ENCODE measurements at places on chromosomes 6 and 20.

GRCh38 chr6:137471986-137472385, 22.2 kb downstream of the OLIG3 start:
- DNase-seq = no peak

GRCh38 chr6:67393356-67393755, 1241.7 kb upstream of the ADGRB3 start:
- DNase-seq = no peak

GRCh38 chr6:40419946-40420728, 167.0 kb downstream of the LRFN2 start:
- DNase-seq = no peak

- no peak for DNase-seq
Observed at GRCh38 chr6:9699888-9700287, 715.0 kb downstream of the TFAP2A start.

- no peak for DNase-seq
Observed at GRCh38 chr6:125157725-125158124, 4.2 kb downstream of the TPD52L1 start.

DNA sequence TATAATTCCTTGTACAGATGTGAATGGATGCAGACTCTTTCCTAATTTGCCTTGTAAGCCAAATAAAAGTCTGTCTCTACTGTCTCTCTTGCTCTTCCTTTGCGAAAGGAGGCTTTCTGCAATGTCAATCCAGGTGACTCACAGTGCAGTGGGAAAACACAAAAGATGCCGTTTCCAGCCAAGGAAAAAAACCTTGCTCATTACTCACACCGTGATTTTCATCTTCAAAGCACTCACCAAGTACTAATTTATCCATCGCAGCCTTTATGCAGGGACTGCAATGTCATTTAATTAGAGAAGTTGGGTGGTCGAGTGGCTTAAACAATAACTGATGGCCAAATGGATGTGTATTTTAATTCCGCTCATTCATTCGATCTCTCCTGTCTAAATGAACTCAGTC, 23.8 kb downstream of the SAYSD1 start:
- DNase-seq = no peak

DNA sequence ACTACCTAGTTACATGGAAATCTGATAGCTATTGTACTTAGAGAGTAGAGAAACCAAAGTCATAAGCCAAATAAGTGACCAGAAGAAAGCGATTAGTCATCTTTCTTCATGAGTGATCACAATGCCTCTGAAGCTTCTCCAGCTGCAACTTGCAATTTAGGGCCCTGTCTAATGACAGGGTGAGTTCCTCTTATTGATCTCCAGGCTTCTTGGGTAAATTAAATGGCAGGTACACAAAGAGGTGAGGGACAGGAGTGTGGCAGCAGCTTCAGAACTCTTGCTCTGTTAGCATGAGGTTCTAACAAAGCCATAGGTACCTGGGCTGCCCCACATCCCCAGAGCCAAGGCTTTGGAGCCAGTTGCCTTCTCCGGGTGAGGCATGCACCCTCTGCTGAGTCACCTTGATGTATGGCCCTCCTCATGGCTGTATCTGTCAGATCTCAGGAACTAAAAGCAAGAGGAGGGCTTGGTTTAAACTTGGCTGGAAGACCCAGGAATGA, 60.8 kb downstream of the PRDM1 start:
- no peak for DNase-seq

DNA sequence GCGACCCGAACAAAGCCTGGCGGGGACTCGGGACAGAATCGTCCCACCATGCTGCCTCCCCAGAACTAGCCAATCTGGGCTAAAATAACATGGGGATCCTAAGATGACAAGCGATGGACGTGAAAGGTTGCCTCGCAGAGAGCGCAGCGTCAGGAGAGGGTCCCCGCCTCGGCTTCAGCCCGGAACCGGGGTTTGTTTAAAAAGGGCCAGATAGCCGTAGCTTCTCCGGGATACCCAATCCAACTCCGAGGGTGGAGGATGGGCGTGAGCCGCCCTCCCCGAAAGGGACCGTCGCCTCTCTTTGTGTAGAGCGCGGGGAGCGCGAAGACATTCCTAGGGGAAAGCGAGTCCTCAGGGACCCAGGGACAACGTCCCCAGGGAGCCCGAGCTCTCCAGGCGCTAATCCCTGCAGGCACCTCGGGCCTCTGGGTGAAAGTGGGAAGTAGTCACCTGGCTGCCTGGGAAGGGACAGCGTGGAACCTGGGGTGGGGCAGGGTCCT, 643 bp downstream of the CD24 start:
- no peak for DNase-seq

DNA sequence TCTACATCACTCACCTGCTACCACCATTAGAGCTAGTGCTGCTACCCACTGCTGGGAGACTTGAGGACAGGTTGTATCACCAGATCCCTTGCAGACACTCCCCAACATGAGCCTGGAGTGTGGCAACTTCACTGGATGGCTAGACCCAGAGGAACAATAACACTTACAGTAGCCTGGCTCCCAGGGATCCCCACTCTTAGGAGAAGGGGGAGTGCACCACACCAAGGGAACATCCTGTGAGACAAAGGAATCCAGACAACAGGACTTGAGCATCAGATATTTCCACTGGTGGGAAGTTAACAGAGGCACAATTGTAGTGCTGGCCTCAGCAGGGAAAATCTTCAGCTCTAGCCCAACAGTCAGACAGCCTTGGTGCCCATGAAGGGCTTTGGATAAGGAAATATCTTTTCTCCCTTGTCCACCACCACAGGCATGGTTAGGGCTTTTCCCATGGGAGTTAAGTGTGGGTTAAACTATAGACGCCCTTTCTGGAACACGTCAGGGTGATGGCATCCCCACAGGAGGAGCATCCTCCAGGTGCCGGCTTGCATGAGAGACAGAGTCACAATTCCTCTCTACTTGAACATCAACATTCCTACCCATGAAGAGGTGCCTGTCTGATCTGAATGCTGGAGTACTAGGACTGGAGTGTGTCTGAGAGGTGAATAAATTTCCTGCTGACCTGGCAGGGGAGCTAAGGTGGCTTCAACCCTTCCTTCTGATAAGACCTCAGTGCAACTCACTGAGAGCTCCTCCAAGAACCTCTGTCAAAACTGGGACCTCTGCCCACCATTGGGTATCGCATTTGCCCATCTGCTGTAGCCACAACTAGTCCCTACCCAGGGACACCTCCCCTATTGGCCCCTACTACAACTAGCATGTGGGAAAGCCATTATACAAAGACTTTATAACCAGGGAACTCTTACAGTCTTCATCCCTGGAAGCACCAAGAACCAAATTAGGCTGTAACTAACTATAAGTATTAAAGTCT, 55.4 kb upstream of the SIRPG start:
- no peak for DNase-seq

- no peak for DNase-seq
Observed at GRCh38 chr6:133743621-133744020, 145.3 kb upstream of the TCF21 start.

- DNase-seq = no peak
Observed at GRCh38 chr6:12911427-12911826, 194.9 kb downstream of the PHACTR1 start.

DNA sequence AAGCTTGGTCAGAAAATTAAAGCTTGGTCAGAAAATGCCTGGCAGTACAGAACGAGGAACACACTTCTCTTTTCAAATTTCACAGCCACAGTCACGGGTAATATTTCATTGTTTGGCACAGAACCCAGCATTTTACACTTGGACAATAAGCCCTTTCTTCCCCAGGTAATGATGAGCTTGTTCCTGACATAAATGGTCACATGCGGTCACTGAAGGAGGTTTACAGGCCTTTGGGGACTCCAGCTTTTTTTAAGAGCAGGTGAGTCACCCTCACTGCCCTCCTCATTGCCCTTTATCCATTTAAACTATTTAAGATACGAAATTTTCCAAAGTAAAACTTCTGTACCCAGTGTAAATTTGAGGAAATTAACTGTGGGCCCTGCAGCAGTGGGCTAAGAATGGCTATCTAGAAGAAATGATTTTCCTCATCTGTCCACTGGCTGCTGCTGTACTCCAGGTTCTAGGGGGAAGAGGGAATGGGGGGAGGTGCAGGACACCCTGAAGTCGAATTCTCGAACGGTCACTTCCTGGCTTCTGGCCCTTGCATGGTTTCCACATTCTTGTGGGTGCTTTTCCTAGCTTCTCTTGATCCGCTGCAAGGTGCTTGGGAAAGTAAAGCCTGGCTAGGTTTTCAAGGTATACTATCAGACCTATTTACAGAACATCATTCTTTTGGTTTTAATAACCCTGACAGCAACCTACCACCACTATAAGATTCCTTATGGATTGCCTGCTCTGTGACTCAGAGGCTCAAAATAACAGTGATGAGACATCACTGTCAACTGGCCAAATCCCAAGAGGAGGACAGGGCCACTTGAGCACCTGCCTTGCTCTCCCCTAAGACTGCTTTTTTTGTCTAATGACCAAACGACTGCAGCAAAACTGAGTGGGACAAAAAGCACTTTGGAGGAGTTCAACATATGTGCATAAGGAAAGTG, 75.8 kb downstream of the PREP start:
- no peak for DNase-seq

GRCh38 chr20:31590717-31591225, 14.3 kb upstream of the ID1 start:
- no peak for DNase-seq

GRCh38 chr6:46393940-46394337, 97.3 kb downstream of the RCAN2 start:
- no peak for DNase-seq

DNA sequence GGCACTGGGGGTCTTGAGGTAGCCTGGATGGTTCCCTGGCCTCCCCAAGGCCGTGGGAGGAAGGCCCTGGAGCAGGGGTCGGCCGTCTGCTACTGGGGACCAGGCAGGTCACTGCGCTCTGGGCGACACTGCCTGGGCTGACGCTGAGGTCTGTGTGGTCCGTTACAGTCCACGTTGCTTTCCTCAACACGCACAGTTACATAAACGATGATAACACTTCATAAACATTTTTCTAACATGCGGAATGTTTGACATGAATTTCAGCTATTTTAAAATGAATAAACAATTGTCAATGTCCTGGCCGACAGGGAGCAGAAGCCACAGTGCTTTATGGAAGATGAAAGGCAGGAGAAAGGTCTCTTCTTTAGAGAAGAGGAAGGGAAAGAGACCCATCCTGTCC, 10.2 kb upstream of the RBBP8NL start:
- no peak for DNase-seq

- no peak for DNase-seq
Observed at GRCh38 chr6:156808287-156808686, 31.1 kb downstream of the ARID1B start.

- no peak for DNase-seq
Observed at GRCh38 chr6:37150314-37150713, 19.6 kb upstream of the PIM1 start.

GRCh38 chr20:50821994-50822393, 27.1 kb downstream of the BCAS4 start:
- DNase-seq = no peak

DNA sequence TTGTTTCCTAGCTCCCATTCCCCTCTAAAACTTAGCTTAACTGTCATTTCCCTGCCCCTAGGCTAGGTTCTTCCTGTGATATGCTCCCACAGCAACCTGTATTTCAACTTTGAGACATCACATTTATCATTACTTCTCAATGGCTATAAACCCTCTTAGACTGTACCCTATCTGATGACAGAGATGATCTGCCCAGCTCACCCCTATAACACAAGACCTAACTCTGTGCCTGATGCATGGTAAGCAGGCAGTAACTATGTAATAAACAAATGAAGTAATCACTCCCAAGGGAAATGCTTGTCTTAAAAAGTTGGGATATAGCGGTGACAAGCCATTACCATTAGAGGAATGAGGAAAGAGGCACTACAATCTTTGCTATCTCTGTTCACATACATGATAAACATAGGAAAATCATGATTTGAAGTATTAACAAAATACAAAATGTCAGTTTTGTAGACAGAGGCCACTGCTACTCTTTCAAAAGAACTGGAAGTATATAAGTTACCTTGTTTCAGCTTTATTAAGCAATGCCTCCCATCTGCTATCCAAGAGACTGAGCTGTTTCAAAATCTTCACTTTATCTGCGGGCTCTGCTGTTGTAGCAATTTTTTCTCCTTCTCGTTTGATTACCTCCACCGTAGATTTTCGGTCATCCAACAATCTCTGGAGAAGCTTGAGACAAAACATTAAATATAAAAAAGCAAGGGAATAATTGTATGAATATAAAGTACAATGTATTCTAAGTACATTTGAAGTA, 110.7 kb downstream of the DST start:
- DNase-seq = no peak

DNA sequence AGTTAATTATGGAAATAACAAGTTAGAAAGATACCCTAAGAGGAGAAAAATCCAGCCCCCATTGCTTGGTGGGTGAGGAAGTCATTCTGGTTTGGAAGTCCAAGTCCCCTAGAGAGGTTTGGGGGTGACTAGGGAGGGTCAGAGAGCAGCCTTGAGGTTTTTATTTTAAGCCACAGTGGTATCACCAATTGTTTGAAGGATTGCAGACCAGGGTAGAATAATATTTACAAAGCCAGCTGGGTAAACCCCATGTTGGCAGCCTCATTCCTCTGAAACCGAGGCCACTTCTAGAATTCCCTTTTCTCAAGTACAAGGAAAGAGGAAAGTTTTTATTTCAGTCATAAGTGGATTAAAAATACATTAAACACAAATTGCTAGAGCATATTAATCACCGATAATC, 99.7 kb downstream of the TMEM170B start:
- no peak for DNase-seq

- no peak for DNase-seq
Observed at GRCh38 chr20:57627339-57627738, 7.1 kb upstream of the ZBP1 start.

DNA sequence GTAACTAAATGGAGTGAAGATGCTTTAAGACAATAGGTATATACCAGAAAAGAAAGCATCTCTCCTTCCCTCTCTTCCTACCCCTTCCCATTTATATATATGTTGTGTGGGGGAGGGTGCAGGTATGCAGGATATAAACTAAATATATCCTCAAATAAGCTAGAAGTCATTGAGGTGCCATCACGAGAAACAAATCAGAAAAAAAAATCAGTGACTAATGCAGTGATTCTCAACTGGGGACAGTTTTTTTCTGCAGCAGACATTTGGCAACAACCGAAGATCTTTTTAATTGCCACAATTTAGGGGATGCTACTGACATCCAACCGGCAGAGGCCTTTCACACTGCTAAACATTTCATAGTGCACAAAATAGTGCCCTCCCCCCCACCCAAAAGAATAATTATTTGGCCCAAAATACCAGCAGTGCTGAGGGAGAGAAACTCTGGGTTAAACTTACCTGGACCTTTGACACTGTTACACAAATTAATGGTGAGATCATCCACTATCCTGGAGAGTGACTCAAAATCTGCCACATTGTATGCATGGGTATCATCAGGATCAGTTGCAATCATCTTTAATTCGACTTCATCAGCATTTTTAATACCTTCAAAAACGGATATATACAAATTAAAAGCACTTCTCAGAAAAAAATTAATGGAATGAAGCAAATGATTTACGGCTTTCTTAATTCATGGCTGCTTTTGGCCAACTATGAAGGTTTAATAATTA, 55.0 kb downstream of the COL12A1 start:
- no peak for DNase-seq

GRCh38 chr6:69063401-69063800, 428.3 kb downstream of the ADGRB3 start:
- DNase-seq = no peak

Measured in activated CD4-positive, CD25-positive, alpha-beta regulatory T cell treated with anti-CD3 and anti-CD28 coated beads, Interleukin-2, amount 50 U/mL, for 72 hours (primary cell).